ENCODE measurements at places on chromosomes 12 and 14.

DNA sequence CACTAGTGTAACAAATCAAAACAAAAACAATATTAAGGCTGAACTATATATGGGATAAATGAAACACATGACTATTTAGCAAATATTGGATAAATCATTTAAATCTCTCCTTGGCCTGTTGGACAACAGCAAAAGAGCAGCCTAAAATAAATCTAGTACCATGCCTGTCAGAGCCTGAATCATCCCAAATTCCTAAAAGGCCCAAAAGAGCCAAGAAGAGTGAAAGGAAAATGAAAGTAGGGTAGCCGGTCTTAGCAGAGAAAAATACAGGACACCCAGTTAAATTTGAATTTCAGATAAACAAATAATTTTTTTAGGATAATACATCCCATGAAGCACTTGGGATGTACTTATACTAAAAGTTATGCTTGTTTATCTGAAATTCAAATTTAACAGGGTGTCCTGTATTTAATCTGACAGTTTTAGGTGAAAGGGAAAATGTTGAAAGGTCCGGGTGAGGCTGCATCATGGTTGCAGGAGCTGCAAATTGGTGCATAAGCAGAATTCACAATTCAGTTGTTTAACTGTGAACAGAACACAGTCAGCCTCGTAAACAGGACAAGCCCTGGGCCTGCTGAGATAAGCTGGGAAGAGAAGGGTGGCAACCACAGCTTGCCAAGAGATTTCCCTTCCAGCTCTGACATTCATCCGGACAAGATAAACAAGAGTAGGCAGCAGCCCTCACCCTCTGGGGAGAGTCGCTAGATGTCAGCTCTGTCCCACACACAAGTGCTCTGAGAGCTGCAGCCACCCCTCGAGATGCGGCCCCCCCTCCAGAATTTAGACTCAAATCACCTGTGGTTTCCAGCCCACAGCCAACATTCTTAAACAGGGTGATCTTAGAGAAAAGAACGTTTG lies 30.3 kb downstream of the DMAC2L start:
- no peak for DNase-seq

DNA sequence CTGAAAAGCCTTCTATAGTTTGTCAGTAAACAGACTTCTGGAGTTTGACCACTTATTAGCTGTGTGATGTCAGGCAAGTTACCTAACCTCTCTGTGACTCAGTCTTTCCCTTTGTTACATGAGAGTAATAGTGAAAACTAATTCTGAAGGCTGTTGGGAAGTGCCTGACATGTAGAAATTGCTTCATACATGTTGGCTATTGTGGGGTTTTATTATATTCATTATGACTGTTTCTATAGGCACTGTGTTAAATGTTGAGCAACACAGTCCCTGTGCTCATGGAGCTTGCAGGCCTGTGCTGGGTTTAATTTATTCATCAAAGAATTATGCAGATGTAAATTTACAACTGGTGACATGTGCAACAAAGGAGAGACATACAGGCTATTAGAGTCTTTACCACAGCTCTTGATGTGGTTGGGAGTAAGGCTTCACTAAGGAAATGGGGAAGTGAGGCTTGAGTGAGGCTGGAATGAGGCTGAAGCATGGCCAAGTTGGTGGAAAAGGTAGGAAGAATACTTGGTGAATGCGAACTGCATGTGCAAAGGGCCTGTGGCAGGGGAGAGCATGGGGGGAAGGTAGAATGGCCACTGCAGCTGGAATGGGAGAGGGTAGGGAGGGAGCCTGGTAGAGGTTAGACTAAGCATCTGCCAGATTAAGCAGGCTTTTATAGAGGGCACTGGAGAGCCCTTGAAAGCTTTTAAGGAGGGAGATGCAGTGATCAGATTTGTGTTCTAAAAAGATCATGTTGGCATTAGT lies 236.4 kb upstream of the CRY1 start:
- no peak for DNase-seq

GRCh38 chr12:85626784-85627171 lies 209.4 kb downstream of the RASSF9 start:
- no peak for DNase-seq

DNA sequence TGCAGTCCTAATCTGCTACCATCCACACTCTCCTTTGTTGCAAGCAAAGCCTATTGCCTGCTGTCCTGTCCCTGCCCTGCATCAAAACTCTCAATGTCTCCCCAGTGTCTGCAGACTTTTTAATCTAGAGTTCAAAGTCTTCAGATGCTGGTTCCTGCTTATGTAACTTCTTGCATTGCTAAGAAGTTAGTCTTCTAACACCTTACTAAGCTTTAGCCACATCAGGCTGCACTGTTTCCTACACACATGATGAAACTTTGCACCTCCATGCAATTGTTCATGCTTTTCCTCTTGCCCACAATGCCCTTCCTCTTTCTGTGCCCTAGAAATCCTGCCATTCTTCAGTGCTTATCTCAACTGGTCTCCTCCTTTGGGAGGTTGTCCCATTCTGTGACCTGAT lies 16.2 kb upstream of the DICER1 start:
- DNase-seq: no peak

GRCh38 chr12:25130741-25131188 lies 64.2 kb downstream of the DNAI7 start:
- no peak for DNase-seq

GRCh38 chr14:90275820-90276219 lies 19.5 kb downstream of the PSMC1 start:
- DNase-seq: no peak

GRCh38 chr12:123050913-123051312 lies 70.4 kb downstream of the ARL6IP4 start:
- no peak for DNase-seq
